ENCODE measurements at places on chromosomes 11 and 22. TPM values are rescaled to one million over a fixed set of nuclear protein-coding genes. Genes with fewer than 3 reads are reported as not detected.
A peak's percentile ranks its signal among the peaks of the same experiment; 100 is the strongest.

GRCh38 chr11:99766811-99767210, 746.1 kb downstream of the CNTN5 start:
- no peak for DNase-seq
- H3K27ac ChIP-seq: no peak overlapping the region
- no peaks in the 10 kb centered on the region for H3K36me3 ChIP-seq
- no peaks in the 10 kb centered on the region for H3K4me1 ChIP-seq

The MYBPC3 gene
- not detected for total RNA-seq

- no peak for DNase-seq
- H3K4me1 ChIP-seq: peaks cover 10% of the 10 kb centered on the region
- peaks cover 7% of the 10 kb centered on the region for H3K36me3 ChIP-seq
- no peaks in the 10 kb centered on the region for H3K27me3 ChIP-seq
- H3K4me3 ChIP-seq: no peak overlapping the region
Measured at GRCh38 chr11:88169881-88170280, 5.4 kb downstream of the RAB38 start.

GRCh38 chr22:30262917-30263741, 3.5 kb downstream of the OSM start:
- peaks cover 7% of the 10 kb centered on the region for H3K36me3 ChIP-seq
- peak overlapping the region; percentile 60 for H3K27ac ChIP-seq
- H3K4me3 ChIP-seq: peak overlapping the region; percentile 20
- DNase-seq: peak; percentile 90
- no peaks in the 10 kb centered on the region for H3K27me3 ChIP-seq

The AKIP1 gene
- total RNA-seq: 26.8 TPM

- H3K4me3 ChIP-seq: no peak overlapping the region
- H3K36me3 ChIP-seq: peaks cover 17% of the 10 kb centered on the region
- H3K27ac ChIP-seq: no peak overlapping the region
- H3K27me3 ChIP-seq: peaks cover 59% of the 10 kb centered on the region
- no peak for DNase-seq
Measured at GRCh38 chr11:76240161-76240540, 33.8 kb upstream of the WNT11 start.

GRCh38 chr11:109378034-109378433, 44.0 kb upstream of the C11orf87 start:
- H3K27ac ChIP-seq: no peak overlapping the region
- peaks cover 44% of the 10 kb centered on the region for H3K27me3 ChIP-seq
- H3K4me3 ChIP-seq: no peak overlapping the region
- H3K4me1 ChIP-seq: no peaks in the 10 kb centered on the region
- no peaks in the 10 kb centered on the region for H3K36me3 ChIP-seq

GRCh38 chr11:11322101-11322500, 30.9 kb downstream of the CSNK2A3 start:
- no peak overlapping the region for H3K27ac ChIP-seq
- no peaks in the 10 kb centered on the region for H3K36me3 ChIP-seq
- no peaks in the 10 kb centered on the region for H3K4me1 ChIP-seq
- H3K27me3 ChIP-seq: no peaks in the 10 kb centered on the region
- H3K4me3 ChIP-seq: no peak overlapping the region

DNA sequence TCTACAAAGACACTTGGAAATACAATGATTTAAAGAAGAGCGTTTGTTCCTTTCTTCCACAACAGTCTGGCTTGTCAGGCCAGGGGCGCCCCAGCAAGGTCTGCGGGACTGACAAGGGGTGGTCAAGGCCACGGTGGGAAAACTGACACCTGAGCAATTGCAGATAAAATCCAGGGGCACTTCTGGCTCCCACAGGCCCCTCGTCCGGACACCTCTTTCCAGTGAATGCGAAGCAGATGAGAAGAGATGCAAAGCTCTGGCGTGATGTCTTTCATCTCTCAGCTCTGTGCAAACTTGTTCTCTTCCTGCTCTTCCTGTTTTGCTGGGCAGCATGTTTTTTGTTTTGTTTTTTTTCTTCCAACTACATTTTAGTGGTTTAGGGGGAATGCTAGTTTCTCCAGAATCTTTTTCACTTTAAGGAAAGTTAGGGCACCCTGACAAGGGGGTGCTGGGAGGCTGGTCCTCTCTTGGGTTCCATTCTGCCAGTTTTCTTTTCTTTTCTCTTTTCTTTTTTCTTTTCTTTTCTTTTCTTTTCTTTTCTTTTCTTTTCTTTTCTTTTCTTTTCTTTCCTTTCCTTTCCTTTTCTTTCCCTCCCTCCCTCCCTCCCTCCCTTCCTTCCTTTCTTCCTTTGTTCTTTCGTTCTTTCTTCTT, 11.1 kb upstream of the CBX6 start:
- no peaks in the 10 kb centered on the region for H3K27me3 ChIP-seq
- DNase-seq: no peak
- no peaks in the 10 kb centered on the region for H3K36me3 ChIP-seq

The ELMOD1 gene
- 0.35 TPM for total RNA-seq
